ENCODE measurements at places on chromosomes 1 and 21. TPM values are rescaled to one million over a fixed set of nuclear protein-coding genes. Genes with fewer than 3 reads are reported as not detected.

The FCAMR gene
- not detected for polyA plus RNA-seq

The DYNLT5 gene
- polyA plus RNA-seq: not detected

The SPRR2F gene
- not detected for polyA plus RNA-seq

The NBPF11 gene
- 21.8 TPM for polyA plus RNA-seq

The FCRL5 gene
- not detected for polyA plus RNA-seq

The PCSK9 gene
- polyA plus RNA-seq: not detected

The AMY1C gene
- polyA plus RNA-seq: not detected

The TSTD1 gene
- polyA plus RNA-seq: 63.5 TPM

The DISP3 gene
- polyA plus RNA-seq: 21.8 TPM

The UBL4B gene
- polyA plus RNA-seq: not detected

The USH2A gene
- polyA plus RNA-seq: 0.10 TPM

The C1orf185 gene
- polyA plus RNA-seq: not detected

The TIE1 gene
- polyA plus RNA-seq: not detected

The CAPN9 gene
- not detected for polyA plus RNA-seq

The LCK gene
- polyA plus RNA-seq: not detected

The HYI gene
- polyA plus RNA-seq: 20.2 TPM

The ZFP69B gene
- 18.2 TPM for polyA plus RNA-seq

The ACOT11 gene
- not detected for polyA plus RNA-seq

The HECTD3 gene
- 9.6 TPM for polyA plus RNA-seq

The PLA2G2C gene
- polyA plus RNA-seq: not detected

The DR1 gene
- 46.7 TPM for polyA plus RNA-seq

The GPR52 gene
- polyA plus RNA-seq: not detected

The TNFRSF9 gene
- polyA plus RNA-seq: 0.38 TPM

The FOXO6 gene
- 0.59 TPM for polyA plus RNA-seq

The CD1E gene
- polyA plus RNA-seq: not detected

The C1orf115 gene
- 0.42 TPM for polyA plus RNA-seq

The ATP1A4 gene
- not detected for polyA plus RNA-seq

The TENT5C gene
- 0.42 TPM for polyA plus RNA-seq

The CHD5 gene
- polyA plus RNA-seq: 22.0 TPM

The BMP8A gene
- 0.62 TPM for polyA plus RNA-seq

The GLMN gene
- polyA plus RNA-seq: 34.2 TPM

The NTMT2 gene
- polyA plus RNA-seq: 0.27 TPM

The KRTAP19-7 gene
- polyA plus RNA-seq: not detected

The ST6GALNAC3 gene
- 2.8 TPM for polyA plus RNA-seq
